Sigmoid colon (tissue), 7 donors: ENCODE measurements at places on chromosomes 3 and 15.

- H3K27me3 ChIP-seq: no peaks in the 10 kb centered on the region
- H3K4me3 ChIP-seq: no peak overlapping the region
- H3K27ac ChIP-seq: no peak overlapping the region
- no peak for DNase-seq
These were observed 36.2 kb upstream of the TOPBP1 start for GRCh38 chr3:133697960-133698359.

DNA sequence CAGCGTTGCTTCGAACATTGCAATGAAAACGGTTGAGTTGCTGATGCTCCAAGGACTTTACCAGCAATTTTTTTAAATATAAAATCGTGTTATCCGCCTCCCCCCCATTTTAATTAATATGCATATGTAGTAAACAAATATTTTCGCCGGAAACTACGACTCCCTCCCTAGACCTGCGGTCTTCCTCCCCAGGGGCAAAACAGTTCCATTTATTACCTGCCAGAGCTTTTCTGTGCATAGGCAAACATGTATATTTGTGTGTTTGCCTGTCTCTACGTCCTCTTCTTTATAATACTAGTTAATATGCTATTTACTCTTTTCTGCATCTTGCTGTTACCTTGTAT lies 593 bp upstream of the RSL24D1 start:
- H3K27me3 ChIP-seq: no peaks in the 10 kb centered on the region
- H3K4me3 ChIP-seq: peak overlapping the region; percentile 93
- DNase-seq: no peak
- no peaks in the 10 kb centered on the region for H3K36me3 ChIP-seq
- peak overlapping the region; percentile 93 for H3K27ac ChIP-seq

DNA sequence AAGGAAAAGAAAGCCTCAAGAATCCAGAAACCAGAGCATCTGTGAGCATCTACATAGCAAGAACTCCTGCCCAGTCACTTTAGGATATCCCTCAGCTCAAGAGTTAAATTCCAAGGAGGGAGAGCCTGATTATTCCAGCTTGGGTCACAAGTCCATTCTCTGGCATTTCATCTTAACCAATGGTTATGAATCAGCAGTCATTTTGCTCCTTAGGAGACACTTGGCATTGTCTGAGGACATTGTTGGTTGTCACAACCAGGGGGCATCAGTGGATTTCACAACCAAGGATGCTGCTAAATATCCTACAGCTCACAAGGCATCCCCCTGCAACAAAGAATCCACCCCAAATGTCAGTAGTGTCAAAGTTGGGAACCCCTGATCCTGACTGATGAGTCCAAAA lies 51.0 kb upstream of the LMCD1 start:
- H3K4me3 ChIP-seq: no peak overlapping the region
- no peak overlapping the region for H3K27ac ChIP-seq

- H3K4me3 ChIP-seq: no peak overlapping the region
- H3K27me3 ChIP-seq: no peaks in the 10 kb centered on the region
- no peak overlapping the region for H3K27ac ChIP-seq
- DNase-seq: no peak
- H3K36me3 ChIP-seq: peaks cover 80% of the 10 kb centered on the region
These were observed 22.2 kb downstream of the ZNF445 start for GRCh38 chr3:44455318-44455717.

DNA sequence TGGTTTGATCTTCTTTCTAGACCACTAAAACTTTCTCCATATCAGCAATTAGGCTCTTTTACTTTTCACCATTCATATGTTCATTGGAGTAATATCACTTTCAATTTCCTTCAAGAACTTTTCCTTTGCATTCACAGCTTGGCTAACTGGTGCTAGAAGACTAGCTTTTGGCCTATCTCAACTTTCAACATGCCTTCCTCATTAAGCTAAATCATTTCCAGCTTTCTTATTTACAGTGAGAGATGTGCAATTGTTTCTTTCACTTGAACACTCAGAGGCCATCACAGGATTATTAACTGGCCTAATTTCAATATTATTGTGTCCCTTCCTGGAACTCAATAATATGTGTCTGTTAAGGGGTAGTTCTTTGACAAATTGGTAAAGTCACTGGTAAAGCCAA lies 42.8 kb upstream of the PLOD2 start:
- peaks cover 28% of the 10 kb centered on the region for H3K36me3 ChIP-seq
- H3K4me1 ChIP-seq: no peaks in the 10 kb centered on the region

GRCh38 chr3:184443364-184443763 lies 63.5 kb downstream of the CHRD start:
- H3K4me3 ChIP-seq: no peak overlapping the region
- no peaks in the 10 kb centered on the region for H3K4me1 ChIP-seq
- no peaks in the 10 kb centered on the region for H3K36me3 ChIP-seq
- no peaks in the 10 kb centered on the region for H3K27me3 ChIP-seq

GRCh38 chr15:78319588-78319987 lies 20.2 kb upstream of the SKIC8 start:
- no peaks in the 10 kb centered on the region for H3K4me1 ChIP-seq
- H3K36me3 ChIP-seq: no peaks in the 10 kb centered on the region
- no peaks in the 10 kb centered on the region for H3K27me3 ChIP-seq
- no peak overlapping the region for H3K4me3 ChIP-seq

- peak overlapping the region; percentile 38 for H3K4me3 ChIP-seq
- no peak for DNase-seq
- H3K27me3 ChIP-seq: no peaks in the 10 kb centered on the region
- no peaks in the 10 kb centered on the region for H3K4me1 ChIP-seq
- H3K27ac ChIP-seq: peak overlapping the region; percentile 75
- H3K36me3 ChIP-seq: no peaks in the 10 kb centered on the region
These were observed 1.2 kb downstream of the PRICKLE2 start for GRCh38 chr3:64223791-64224745.

DNA sequence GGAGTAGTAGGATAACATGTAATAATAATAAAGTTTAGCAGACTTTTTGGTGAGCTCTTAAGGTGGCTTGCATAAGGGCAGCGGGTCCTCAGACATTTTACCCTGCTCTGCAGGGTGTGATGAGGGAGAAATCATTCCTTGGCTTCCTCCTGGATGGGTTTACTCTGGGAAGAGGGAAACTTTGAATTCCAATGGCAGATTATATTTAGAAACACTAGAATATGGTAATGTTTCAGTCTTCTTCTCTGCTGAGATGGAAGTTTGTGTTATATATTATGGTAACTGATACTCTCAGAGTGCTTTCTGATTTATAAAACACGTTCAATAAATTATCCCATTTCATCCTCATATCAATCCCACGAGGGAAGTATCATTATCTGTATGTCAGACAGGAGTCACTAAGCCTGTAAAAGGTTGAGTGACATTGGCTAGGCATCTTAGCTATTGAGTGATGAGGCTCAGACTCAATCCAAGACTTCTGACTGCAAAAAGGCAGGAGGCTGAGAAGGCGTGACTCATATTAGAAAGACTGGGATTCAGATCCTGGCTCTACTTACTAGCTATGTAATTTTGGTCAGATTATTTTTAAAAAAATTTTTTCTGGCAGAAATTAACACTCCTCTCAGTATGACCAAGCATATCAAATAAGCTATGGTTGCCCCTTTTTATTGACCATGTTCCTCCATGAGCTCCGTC lies 19.3 kb downstream of the PDIA5 start:
- no peak for DNase-seq
- no peaks in the 10 kb centered on the region for H3K27me3 ChIP-seq
- no peak overlapping the region for H3K4me3 ChIP-seq
- H3K27ac ChIP-seq: peak overlapping the region; percentile 58
- H3K36me3 ChIP-seq: no peaks in the 10 kb centered on the region

- H3K36me3 ChIP-seq: no peaks in the 10 kb centered on the region
- H3K27me3 ChIP-seq: peaks cover 5% of the 10 kb centered on the region
- no peak overlapping the region for H3K4me3 ChIP-seq
- H3K4me1 ChIP-seq: no peaks in the 10 kb centered on the region
These were observed 15.4 kb upstream of the VPS8 start for GRCh38 chr3:184796551-184796950.

DNA sequence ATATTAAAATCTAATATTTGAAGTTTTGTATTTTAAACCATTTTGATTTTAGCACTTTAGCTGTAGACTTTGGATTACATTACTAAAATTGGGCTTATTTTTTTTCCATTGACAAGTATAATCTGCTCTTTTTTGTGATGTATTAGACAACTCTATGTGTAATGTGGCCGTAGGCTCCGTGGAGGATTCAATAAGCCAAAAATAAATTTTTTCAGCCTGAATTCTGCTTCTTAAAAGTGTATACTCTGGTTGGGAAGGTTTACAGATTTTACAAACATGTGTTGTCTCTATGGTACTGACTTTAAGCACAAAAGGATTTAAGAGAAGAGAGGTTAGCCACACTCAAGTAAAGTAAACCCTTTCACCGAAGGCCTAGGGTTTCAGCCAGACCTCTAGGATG lies 110.8 kb downstream of the PLCL2 start:
- no peaks in the 10 kb centered on the region for H3K27me3 ChIP-seq
- no peak overlapping the region for H3K27ac ChIP-seq
- H3K4me3 ChIP-seq: no peak overlapping the region
- no peak for DNase-seq
- no peaks in the 10 kb centered on the region for H3K36me3 ChIP-seq
- H3K4me1 ChIP-seq: no peaks in the 10 kb centered on the region

GRCh38 chr3:185654758-185655145 lies 68.7 kb downstream of the SENP2 start:
- H3K4me1 ChIP-seq: no peaks in the 10 kb centered on the region
- peak overlapping the region; percentile 86 for H3K27ac ChIP-seq
- DNase-seq: no peak

DNA sequence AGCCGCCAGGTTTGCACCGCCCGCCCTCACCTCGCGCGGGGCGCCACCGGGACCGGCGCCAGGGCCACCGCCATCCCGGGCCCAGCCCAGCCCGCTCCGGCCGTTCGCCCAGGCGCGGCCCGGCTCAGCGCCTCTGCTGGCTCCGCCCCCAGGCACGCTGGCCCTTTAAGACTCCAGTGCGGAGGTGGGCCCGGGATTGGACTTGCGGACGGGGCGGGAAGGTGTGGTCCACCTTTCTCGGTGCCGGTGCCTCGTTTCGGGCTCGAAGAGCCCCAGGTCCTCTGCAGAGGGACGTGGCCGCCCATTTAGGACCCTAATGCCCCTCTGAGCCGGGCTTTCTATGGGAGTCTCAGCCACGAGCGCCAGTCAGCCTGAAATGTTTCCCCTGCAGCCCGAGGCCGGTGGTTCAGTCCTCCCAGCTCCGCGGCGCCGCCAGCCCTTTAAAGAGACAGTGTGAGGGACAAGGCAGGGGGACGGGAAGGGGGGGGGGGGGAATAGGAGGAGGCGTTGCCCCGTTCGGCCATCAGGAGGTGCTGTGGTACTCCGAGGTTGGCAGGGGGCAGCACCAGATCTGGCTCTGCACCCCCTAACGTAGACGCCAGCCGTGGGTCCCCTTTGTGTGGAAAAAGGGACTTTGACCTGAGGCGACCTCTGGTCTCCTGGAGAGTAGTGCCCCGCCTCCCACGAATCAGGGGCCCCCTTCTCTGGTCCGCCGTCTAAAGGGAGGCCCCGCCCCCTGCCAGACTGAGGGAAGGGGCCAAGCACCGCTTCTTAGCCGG lies 1.0 kb downstream of the HYAL2 start:
- peak; percentile 95 for DNase-seq

- H3K27ac ChIP-seq: no peak overlapping the region
- DNase-seq: no peak
- H3K4me3 ChIP-seq: no peak overlapping the region
- no peaks in the 10 kb centered on the region for H3K36me3 ChIP-seq
- H3K27me3 ChIP-seq: no peaks in the 10 kb centered on the region
These were observed 51.8 kb upstream of the NUDT16 start for GRCh38 chr3:131329774-131330173.

- no peaks in the 10 kb centered on the region for H3K4me1 ChIP-seq
- H3K36me3 ChIP-seq: no peaks in the 10 kb centered on the region
- DNase-seq: no peak
These were observed 149.7 kb downstream of the TMEM108 start for GRCh38 chr3:133187870-133188379.

DNA sequence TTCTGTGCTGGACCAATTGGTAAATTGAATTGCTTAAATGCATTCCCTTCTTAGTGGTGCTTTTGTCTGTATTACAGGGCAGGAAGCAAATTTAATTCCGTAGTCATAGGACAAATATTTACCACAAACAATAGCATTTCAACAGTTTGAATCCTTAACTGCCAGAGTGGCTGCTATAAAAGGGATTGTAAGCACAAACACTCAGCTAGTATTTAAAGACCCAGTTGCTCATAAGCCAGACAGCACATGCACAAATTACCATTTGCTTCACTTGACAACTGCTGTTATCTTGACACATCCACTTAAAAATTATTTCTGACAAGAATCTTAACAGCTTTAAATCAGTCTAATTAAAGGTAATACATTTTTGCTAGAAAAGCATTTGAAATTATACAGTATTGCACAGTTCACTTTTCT lies 490.2 kb upstream of the ADAMTS9 start:
- no peak for DNase-seq
- no peak overlapping the region for H3K27ac ChIP-seq
- no peak overlapping the region for H3K4me3 ChIP-seq
- H3K4me1 ChIP-seq: peaks cover 9% of the 10 kb centered on the region

GRCh38 chr15:36954486-36954885 lies 145.9 kb downstream of the MEIS2 start:
- no peak for DNase-seq
- H3K4me3 ChIP-seq: no peak overlapping the region
- peaks cover 23% of the 10 kb centered on the region for H3K4me1 ChIP-seq
- no peaks in the 10 kb centered on the region for H3K36me3 ChIP-seq
- no peaks in the 10 kb centered on the region for H3K27me3 ChIP-seq
- no peak overlapping the region for H3K27ac ChIP-seq

GRCh38 chr3:139597947-139598346 lies 58.4 kb upstream of the RBP1 start:
- no peaks in the 10 kb centered on the region for H3K27me3 ChIP-seq
- DNase-seq: no peak
- no peaks in the 10 kb centered on the region for H3K36me3 ChIP-seq
- H3K27ac ChIP-seq: no peak overlapping the region
- no peak overlapping the region for H3K4me3 ChIP-seq

DNA sequence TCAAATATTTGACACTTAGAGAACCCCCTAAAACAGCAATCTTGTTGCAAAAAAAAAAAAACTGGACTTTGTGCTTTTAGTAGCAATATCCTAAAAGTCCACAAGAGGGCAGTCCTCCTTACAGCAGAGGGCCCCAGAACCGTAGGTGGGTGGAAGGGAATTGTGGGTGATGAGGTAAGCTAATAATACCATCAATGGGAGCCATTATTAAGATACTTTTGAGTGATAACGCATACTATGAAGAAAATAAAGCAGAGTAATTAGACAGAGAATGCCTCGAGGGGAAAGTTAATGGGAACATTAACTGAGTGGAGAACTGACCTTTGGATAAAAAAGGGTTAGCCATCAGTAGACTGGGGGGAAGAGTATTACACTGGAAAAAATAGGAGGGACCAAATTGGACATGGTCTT lies 229.9 kb downstream of the THRB start:
- no peaks in the 10 kb centered on the region for H3K27me3 ChIP-seq
- no peak for DNase-seq
- H3K4me3 ChIP-seq: no peak overlapping the region
- H3K36me3 ChIP-seq: no peaks in the 10 kb centered on the region
- H3K27ac ChIP-seq: no peak overlapping the region

DNA sequence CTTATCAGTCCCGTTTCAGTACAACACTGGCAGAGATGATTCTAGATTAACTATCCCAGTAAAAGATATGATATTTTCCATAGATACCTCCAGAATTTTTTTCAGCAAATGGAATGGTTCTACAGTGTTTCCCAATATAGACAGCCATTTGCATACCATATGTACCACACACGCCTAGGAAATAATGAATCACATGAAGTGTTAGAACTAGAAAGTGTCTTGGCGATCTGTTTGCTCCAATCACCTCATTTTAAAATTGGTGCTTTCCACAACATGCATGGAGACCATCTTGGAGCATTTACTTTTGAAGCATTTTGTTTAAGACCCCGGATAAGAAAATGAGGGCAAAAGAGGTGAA lies 2.0 kb downstream of the C2CD4A start:
- no peak for DNase-seq
- H3K27me3 ChIP-seq: peaks cover 3% of the 10 kb centered on the region
- H3K4me1 ChIP-seq: peaks cover 22% of the 10 kb centered on the region
- H3K36me3 ChIP-seq: no peaks in the 10 kb centered on the region
- no peak overlapping the region for H3K27ac ChIP-seq
